Calu3 (cell line): ENCODE measurements at places on chromosomes 6 and 20. TPM values are rescaled to one million over a fixed set of nuclear protein-coding genes. Genes with fewer than 3 reads are reported as not detected.

The BIRC7 gene
- total RNA-seq = 0.26 TPM in 1 of 2 replicates, not detected in the other

The THEMIS gene
- total RNA-seq = not detected in 2 replicates

The SLC13A3 gene
- 0.49 TPM in 1 of 2 replicates, not detected in the other for total RNA-seq

The SLC17A2 gene
- total RNA-seq = not detected in 2 replicates

The CENPW gene
- total RNA-seq = 66.4 and 73.4 TPM in 2 replicates

The PI16 gene
- total RNA-seq = 0.17 and 0.32 TPM in 2 replicates

The EIF6 gene
- 271 and 317 TPM in 2 replicates for total RNA-seq

The MICB gene
- 59.3 and 64.3 TPM in 2 replicates for total RNA-seq

The HNF4A gene
- 27.7 and 41.1 TPM in 2 replicates for total RNA-seq

The XKR7 gene
- not detected in 2 replicates for total RNA-seq
